Lung microvascular endothelial cell (primary cell): ENCODE measurements at places on chromosomes 3 and 15. TPM values are rescaled to one million over a fixed set of nuclear protein-coding genes. Genes with fewer than 3 reads are reported as not detected.
A peak's percentile ranks its signal among the peaks of the same experiment; 100 is the strongest.

DNA sequence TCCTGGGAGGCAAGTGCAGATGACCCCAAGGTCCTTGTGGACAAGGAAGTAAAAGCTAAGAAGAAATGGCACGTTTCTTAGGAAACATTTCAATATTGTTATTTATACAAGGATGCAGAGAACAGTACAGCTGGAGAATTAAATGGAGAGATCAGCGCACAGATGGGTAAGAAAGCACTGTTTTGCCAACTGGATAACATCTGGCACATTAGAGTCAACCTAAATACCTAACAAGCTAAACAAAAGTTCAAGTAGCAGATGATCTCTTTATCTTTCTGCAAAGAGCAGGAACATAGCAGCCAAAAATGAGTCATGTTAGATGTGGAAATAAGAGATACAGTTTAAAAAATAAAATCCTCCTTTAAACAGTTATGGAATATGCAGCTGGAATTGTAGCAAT is 15.7 kb upstream of the DPPA4 start:
- no peak for DNase-seq

DNA sequence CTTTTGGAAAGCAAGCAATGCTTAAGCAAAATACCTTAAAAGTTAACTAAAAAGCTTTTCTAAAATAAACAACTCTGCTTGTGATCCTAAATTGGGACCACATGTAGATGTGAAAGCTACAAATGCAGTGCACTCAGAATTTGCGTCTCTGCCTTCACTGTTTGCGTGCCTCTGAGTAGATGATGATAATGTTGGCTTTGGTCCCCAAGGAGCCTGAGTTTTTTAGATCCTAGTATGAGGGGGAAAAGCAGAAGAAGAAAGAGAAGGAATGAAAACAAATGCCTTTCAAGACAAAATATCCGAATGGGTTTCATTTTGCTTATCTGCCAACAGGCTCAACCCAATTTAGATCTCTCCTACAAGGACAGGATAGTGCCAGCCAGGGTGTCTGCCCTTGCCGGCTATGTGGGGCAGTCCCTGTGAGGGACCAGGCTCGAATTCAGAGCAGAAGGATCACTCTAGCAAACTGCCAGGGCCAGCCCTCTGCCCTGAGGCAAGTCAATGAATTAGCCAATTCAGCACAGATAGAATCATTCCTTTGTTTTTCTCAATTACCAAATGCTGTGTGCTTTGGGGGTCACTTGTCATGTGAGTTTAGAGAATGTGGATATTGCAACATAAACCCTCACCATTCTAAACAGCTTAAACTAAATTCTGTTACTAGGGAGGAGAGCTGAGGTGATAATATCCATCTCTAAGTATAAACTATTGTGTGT is 28.5 kb downstream of the SCG5 start:
- no peak for DNase-seq

GRCh38 chr3:185825006-185825638 is at the start of gene IGF2BP2:
IGF2BP2 (minus strand) TSS chr3:185825042; CDS start chr3:185824960, 82 bp downstream.
- DNase-seq, result peak; percentile 83

GRCh38 chr15:33742306-33742705 is 226.0 kb upstream of the CHRM5 start:
- DNase-seq, result no peak

DNA sequence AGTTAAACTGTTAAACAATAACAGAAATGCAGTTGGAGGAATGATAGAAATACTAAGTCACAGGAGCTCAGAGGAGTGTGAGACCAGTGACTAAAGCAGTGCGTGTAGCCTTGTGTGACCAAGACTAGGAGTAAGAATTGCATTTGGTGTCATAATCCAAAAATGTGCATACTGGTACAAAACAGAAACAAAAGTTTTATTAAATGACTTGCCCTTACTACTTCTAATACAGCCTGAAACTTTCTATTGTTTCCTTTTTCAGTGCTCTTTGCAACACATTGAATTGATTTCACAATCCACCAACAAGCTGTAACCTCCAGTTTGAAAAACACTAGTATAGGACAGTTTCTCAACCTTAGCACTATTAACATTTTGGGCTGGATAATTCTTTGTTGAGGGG is 17.1 kb downstream of the SNX1 start:
- DNase-seq, result no peak

The GABRR3 gene
- not detected in 2 replicates for total RNA-seq

The MESP2 gene
- total RNA-seq, result not detected in 2 replicates

The C3orf20 gene
- under 0.01 TPM in 1 of 2 replicates, not detected in the other for total RNA-seq

DNA sequence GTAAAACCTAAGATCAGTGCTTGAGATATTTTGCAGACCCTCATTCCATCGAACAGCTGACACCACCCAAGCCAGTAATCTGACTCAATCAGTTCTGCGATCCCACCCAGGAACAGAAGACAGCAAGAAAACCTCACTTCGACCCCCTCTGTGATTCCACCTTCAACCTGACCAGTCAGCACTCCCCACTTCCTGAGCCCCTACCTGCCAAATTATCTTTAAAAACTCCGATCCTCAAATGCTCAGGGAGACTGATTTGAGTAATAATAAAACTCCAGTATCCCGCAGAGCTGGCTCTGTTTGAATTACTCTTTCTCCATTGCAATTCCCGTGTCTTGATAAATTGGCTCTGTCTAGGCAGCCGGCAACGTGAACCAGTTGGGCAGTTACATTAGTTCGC is 25.7 kb upstream of the CLDN16 start:
- no peak for DNase-seq

The CCDC33 gene
- not detected in 2 replicates for total RNA-seq

- no peak for DNase-seq
Observed at GRCh38 chr15:58329781-58330671, 101.8 kb upstream of the LIPC start.

- peak; percentile 75 for DNase-seq
Observed at GRCh38 chr15:24956111-24956838, 1.5 kb downstream of the SNRPN start.

The GOLGA8G gene
- not detected in 2 replicates for total RNA-seq

DNA sequence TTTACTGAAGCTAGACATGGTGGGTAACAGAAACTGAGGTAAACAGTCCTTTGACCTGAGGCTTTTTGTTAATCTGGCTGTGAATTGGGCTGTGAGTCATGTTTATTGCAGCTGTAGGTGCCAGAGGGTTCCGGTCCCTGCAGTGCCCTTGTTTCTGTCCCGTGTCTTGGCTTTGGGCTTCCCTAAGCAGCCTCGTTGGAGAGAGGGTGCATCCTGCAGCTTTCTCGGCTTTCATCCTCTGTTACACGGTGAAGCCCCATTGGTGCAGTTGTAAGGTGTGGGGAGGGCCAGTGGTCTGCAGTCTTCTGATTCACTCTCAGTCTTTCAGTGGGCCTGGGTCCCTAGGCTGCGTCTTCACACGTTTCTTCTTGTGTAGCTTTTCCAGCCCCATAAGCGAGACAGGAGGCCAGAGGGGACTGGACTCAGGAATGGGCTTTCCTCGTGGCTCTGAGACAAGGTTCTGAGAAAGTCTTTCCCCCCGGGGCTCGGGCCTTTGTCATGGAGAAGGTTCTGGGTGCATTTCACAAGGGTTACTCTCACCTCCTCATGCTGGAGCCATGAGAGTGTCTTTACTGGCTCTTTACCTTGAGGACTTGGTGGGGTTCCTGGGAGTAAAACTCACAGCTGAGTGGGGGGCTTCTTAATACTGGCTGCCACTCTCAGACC is 33.1 kb downstream of the ASB7 start:
- DNase-seq, result peak; percentile 22

GRCh38 chr3:161939918-161940620 is 443.5 kb downstream of the OTOL1 start:
- no peak for DNase-seq

The STRIT1 gene
- not detected in 2 replicates for total RNA-seq

- no peak for DNase-seq
Observed at GRCh38 chr3:195080125-195080524, 190.8 kb downstream of the XXYLT1 start.

The TEX9 gene
- total RNA-seq, result under 0.01 and 0.44 TPM in 2 replicates

DNA sequence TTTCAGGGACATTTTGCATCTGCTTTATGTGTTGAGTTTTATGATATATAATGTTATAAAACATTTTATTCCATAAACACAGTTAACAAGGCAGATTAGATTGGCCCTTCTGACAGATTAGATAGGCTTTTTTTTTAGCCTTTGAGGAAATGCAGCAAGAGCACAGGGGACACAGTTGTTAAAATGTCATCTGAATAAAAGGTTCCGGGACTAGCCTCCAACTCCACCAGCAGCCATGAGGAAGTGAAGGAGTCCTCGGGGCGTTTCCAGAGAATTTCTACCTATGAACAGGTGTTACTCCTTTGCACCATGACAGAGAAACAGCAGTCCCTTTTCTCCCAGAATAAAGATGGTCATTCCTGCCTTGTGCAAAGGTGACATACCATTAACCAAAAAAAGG is 167.8 kb upstream of the KBTBD8 start:
- DNase-seq, result no peak

DNA sequence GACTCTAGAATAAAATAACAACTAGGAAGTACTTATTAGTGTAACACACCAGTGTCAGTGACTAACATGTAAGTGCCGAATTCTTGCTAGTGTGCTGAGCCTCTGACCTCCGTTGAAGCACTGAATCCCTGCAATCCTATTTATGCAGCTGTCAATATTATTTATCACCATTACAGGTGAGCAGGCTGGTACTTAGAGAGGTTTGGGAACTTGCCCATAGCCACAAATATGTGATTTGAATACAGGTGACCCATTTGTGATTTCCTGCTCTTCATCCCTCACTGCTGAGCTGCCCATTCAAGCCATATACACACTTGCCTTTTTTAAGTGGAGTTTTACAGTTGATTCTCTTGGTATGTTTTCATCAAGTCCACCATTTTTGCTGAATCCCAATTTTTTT is 12.2 kb downstream of the EIF4E3 start:
- DNase-seq, result no peak

DNA sequence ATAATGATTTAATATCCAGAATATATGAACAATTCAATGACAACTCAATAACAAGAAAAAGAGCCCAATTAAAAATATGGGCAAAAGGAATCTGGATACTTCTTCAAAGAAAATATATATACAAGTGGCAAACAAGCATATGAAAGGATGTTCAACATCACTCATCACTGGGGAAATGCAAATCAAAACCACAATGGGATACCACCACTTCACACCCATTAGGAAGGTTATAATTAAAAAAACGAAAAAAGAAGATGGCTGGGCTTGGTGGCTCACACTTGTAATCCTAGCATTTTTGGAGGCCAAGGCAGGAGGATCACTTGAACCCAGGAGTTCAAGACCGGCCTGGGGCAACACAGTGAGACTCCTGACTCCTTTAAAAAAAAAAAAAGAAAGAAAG is 4.1 kb downstream of the CCDC12 start:
- no peak for DNase-seq

GRCh38 chr15:58517682-58518525 is 86.1 kb downstream of the LIPC start:
- no peak for DNase-seq

The TTC21A gene
- total RNA-seq, result 1.3 and 1.6 TPM in 2 replicates

DNA sequence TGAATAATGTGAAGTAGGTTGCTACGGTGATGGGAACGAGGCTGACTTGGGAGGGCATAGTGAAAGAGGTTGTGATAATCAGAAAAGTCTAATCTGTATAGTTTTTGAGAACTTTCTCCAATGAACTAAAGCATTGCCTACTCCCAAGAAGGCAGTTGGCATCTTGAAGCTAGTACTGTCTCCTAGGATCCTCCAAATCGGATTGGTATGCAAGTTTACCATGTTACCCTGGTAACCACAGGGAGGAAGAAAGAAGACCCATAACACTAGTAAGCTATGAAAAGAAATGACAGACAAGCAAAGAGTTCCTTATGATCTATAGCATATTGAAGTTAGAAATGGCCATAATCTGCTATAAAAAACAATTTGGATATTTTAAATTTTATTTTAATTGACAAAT is 127.2 kb upstream of the SYNPR start:
- DNase-seq, result no peak

The RARB gene
- 2.4 and 2.8 TPM in 2 replicates for total RNA-seq
